GM04503 (cell line): ENCODE measurements at places on chromosomes 2 and 18.

DNA sequence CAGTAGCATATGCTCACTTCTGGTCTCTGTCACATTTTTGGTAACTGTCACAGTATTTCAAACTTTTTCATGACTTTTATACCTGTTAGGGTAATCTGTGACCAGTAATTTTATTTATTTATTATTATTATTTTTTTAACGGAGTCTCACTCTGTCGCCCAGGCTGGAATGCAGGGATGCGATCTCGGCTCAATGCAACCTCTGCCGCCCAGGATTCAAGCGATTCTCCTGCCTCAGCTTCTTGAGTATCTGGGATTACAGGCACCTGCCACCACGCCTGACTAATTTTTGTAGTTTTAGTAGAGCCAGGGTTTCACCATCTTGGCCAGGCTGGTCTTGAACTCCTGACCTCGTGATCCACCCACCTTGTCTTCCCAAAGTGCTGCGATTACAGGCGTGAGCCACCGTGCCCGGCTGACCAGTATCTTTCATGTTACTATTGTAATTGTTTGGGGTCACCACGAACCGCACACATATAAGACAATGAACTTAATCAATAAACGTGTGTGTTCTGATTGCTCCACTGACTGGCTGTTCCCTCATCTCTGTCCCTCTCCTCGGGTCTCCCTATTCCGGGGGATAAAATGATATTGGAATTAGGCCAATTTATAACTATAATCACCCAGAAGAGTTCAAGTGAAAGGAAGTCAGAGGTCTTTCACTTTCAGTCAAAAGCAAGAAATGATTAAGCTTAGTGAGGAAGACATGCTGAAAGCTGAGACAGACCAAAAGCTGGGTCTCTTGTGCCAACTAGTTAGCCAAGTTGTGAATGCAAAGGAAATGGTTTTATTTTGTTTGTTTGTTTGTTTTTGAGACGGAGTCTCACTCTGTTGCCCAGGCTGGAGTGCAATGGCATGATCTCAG, 22.9 kb downstream of the TGIF1 start:
- DNase-seq = no peak

DNA sequence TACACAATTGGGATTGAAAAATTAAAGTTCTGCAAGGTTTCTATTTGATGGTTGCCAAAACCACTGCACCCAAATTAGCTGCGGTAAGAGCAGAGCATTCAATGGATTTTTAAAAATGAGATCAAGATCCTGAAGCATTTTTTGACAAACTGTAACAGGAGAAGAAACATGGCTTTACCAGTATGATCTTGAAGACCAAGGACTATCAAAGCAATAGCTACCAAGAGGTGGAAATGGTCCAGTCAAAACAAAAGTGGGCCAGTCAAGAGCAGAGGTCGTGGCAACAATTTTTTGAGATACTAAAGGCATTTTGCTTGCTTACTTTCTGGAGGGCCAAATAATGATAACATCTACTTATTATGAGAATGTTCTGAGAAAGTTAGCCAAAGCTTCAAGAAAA, 186.8 kb downstream of the RDH14 start:
- no peak for DNase-seq

DNA sequence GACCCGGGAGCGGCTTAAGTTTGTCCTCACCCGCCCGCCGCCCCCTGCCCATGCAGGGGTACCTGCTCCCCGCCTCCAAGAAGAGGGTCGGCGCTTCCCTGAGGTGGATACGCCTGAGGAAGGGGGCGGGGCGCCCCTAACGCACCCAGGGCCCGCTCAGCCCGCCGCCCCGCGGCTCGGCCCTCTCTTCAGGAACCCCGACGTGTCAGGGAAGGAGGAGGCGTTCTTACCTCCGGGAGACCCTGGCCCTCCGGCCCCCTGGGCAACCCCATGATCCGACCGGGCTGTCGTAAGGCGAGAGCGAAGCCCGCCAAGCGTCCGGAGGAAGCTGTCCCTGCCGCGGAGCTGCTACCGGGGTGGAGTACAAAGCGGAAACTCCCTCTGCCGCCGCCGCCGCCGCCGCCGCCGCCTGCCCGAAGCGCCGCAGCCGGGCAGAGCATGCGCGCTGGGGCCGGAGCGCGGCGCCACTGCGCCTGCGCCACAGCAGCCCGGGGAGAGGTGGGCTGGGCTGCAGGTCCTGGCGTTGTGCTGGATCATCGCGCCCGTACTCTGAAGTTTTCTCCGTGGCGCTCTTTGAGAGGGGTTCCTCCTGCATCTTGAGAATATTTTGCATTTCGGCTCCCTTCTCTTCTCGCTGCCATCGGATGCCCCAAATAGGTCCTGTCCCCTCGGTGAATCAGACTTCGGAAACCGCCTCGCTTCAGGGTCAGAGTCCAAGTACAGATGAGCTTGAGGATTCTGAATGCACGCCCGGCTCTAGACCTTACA, at the start of gene CCDC93:
Gene CCDC93 (minus strand): TSS at position 347 of the 768 bp plus-strand sequence. CDS start 75 bp downstream, at position 272.
- DNase-seq = peak; percentile 15

- DNase-seq = no peak
Observed at GRCh38 chr2:170291474-170291873, 113.5 kb downstream of the MYO3B start.

GRCh38 chr2:29206941-29207340, 91.7 kb downstream of the CLIP4 start:
- no peak for DNase-seq

DNA sequence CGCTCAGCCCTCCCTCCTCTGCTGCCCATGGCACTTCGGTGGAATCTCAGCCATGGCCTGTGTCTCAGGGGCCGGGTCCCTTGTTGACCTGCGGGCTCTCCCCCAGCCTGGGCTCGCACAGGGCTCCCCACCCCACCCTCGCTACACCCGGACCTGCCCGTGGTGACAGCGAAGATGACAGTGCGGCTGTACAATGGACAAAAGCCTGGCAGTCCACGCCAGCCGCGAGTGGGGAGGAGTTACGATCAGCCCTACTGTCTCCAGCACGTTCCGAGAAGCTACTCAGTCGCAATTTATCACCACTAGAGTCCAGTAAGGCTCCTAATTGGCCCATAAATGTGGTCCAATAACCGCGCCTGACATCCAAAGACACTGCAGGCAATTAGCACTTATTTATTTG, 31.6 kb downstream of the GBX2 start:
- no peak for DNase-seq
